ENCODE measurements at places on chromosomes 5 and 9.

- DNase-seq, result no peak
Observed at GRCh38 chr9:114081441-114082016, 3.4 kb upstream of the AMBP start.

DNA sequence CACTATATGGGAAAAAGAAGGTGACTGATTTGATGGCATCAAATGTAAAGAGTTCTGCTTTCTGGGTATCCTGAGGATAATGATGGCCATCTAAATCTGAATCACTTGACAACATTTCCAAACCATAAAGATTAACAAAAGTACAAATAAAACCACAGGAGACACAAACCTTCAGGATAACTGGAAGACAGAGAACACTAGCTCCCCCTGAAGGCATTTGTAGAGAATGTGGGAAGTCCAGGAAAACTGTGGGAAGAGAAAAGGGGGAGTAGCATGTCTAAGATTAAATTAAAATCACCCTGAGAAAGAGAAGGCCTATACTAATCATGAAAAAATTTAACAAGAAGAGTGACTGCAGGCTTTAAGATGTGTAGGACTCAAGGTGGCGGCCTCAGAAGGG lies 116.2 kb downstream of the PRELID2 start:
- DNase-seq, result no peak

DNA sequence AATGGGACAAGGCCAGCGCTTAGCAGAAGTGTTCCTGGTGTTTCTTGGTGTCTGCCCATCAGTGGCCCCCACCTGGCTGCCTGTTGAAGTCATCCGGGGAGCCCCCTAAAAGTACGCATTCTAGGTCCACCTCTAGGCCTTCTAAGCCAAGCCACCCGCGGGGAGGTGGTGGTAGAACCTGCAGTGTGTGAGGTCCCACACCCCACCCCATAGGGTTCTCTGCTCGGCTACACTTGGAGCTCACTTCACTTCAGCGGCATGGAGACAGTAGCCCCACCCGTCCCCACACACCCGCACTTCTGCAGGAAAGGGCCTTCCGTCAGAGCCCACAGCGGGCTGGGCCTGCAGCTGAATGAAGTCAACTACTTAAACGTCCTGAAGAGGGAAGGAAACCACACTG lies 29.6 kb upstream of the FCN2 start:
- no peak for DNase-seq

- no peak for DNase-seq
Observed at GRCh38 chr5:170430256-170430655, 41.1 kb upstream of the KCNMB1 start.

DNA sequence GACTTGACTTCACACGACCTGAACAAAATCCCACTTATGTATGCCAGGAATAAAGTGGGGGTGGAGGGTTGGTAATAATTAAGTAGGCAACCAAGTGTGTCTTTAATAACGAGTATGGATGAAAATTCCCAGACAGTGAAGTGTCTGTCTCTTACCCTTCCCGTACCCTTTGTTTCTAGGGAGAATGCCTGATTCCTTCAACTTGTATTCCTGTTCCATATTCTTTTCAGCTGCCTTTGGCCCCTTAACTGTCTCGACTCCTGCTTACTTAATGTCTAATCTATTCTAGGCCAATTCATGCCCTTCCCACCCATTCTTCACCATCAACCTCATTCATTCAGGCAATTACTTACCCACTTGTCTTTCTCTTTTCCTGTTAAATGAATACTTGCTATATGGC lies 380.5 kb downstream of the RAB3C start:
- no peak for DNase-seq

GRCh38 chr9:16828340-16829281 lies 41.9 kb downstream of the BNC2 start:
- DNase-seq, result no peak

Measured in stimulated activated CD8-positive, alpha-beta memory T cell treated with anti-CD3 and anti-CD28 coated beads, Interleukin-2, amount 100 ng/mL, for 1 hour (primary cell).